ENCODE measurements at places on chromosomes 1 and 21. TPM values are rescaled to one million over a fixed set of nuclear protein-coding genes. Genes with fewer than 3 reads are reported as not detected.

KCND3 gene
- not detected for total RNA-seq

IVL gene
- total RNA-seq: not detected

FOXO6 gene
- 0.08 TPM for total RNA-seq

AZIN2 gene
- total RNA-seq: 3.4 TPM

RNF187 gene
- total RNA-seq: 143 TPM

PLPPR5 gene
- not detected for total RNA-seq

CCDC17 gene
- total RNA-seq: 1.3 TPM

TRIM58 gene
- 0.06 TPM for total RNA-seq

SPRR1B gene
- total RNA-seq: not detected

CRYAA gene
- total RNA-seq: not detected

NID1 gene
- 0.08 TPM for total RNA-seq

OR2L5 gene
- not detected for total RNA-seq

ETNK2 gene
- total RNA-seq: 1.1 TPM

SPRR5 gene
- not detected for total RNA-seq

LY9 gene
- total RNA-seq: 4.2 TPM

SELENON gene
- 10.6 TPM for total RNA-seq

AKR1A1 gene
- total RNA-seq: 203 TPM

ERICH3 gene
- total RNA-seq: not detected

NGF gene
- not detected for total RNA-seq

AADACL3 gene
- total RNA-seq: not detected

UTS2 gene
- not detected for total RNA-seq

LCA5L gene
- 0.63 TPM for total RNA-seq

LIPI gene
- not detected for total RNA-seq

PTGS2 gene
- total RNA-seq: 1.2 TPM

GNAT2 gene
- 1.3 TPM for total RNA-seq

TFF3 gene
- total RNA-seq: not detected

TCHHL1 gene
- total RNA-seq: not detected

PDZK1IP1 gene
- total RNA-seq: not detected

SH3BGR gene
- 3.6 TPM for total RNA-seq

IL20 gene
- total RNA-seq: not detected

AMY1A gene
- not detected for total RNA-seq

IGSF9 gene
- total RNA-seq: not detected

B3GALT5 gene
- not detected for total RNA-seq

KRTAP12-2 gene
- not detected for total RNA-seq

LYST gene
- 90.8 TPM for total RNA-seq

EDARADD gene
- total RNA-seq: 15.7 TPM

KRTAP13-2 gene
- total RNA-seq: not detected

AKT3 gene
- 36.9 TPM for total RNA-seq

CD1B gene
- not detected for total RNA-seq

CD5L gene
- total RNA-seq: not detected

DNM3 gene
- total RNA-seq: 0.57 TPM

STUM gene
- not detected for total RNA-seq

BSND gene
- total RNA-seq: not detected

FRRS1 gene
- total RNA-seq: 2.8 TPM

SCNM1 gene
- 87.2 TPM for total RNA-seq

NDUFS2 gene
- total RNA-seq: 87.3 TPM

PTPN22 gene
- 73.3 TPM for total RNA-seq

ASCL5 gene
- not detected for total RNA-seq

EMC1 gene
- total RNA-seq: 60.6 TPM

KRTAP23-1 gene
- total RNA-seq: not detected

RNU1-1 gene
- 1,003 TPM for total RNA-seq

MAP3K21 gene
- total RNA-seq: 5.0 TPM

TSSK3 gene
- 0.36 TPM for total RNA-seq

ANGPTL3 gene
- not detected for total RNA-seq

POTED gene
- total RNA-seq: not detected

TNFRSF18 gene
- 79.2 TPM for total RNA-seq
